NB4 (cell line): ENCODE measurements at places on chromosomes 3 and 15.

- no peak for DNase-seq
These were observed 158.6 kb downstream of the CNTN6 start for GRCh38 chr3:1251282-1252060.

GRCh38 chr15:61671736-61672135 is 388.5 kb downstream of the VPS13C start:
- DNase-seq: no peak

GRCh38 chr3:117358717-117359314 is 649.2 kb downstream of the TUSC7 start:
- no peak for DNase-seq

GRCh38 chr3:149371001-149371722 is 6.3 kb downstream of the TM4SF1 start:
- peak; percentile 32 for DNase-seq

DNA sequence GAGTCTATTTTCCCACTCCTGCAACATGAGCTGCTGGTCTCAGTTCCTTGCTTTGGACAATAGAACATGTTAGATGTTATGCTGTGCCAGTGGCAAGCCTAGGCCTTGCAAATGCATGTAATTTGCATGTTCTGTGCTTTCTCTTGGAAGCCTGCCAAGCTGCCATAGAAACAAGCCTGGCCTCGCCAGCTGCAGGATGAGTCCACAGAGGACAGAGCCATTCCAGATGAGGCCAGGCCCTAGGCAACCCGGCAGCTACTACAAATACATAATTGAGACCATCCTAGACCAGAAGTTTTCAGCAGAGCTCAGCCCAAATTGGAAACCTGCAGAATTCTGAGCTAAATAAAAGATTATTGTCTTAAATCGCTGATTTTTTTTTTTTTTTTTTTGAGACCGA is 39.6 kb downstream of the TRIM69 start:
- DNase-seq: no peak

GRCh38 chr15:66254951-66255676 is 1.6 kb upstream of the MEGF11 start:
- DNase-seq: no peak

DNA sequence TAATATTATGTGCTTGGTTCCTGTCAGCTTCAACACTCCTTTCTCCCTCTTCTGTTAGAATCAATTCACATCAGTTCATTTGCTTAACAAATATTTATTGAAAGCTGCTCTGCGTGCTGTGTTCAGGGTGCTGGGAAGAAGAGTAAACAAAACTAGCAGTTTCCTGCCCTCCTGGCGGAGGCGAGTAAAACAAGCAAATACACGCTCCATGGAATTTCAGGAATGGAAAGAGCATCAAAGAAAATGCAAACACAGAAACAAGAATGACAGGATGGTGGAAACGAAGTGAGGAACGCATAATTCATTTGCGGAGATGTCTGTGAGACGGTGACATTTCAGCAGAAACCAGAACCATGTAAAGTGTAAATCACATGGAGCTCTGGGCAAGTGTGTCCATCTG is 49.4 kb upstream of the SPTSSB start:
- no peak for DNase-seq

- no peak for DNase-seq
These were observed 1.2 kb upstream of the FAM81A start for GRCh38 chr15:59436774-59437141.

- peak; percentile 63 for DNase-seq
These were observed 93.2 kb upstream of the RNF7 start for GRCh38 chr3:141644931-141645330.

- DNase-seq: peak; percentile 75
These were observed 30.4 kb upstream of the ALDH1A3 start for GRCh38 chr15:100849021-100849854.

DNA sequence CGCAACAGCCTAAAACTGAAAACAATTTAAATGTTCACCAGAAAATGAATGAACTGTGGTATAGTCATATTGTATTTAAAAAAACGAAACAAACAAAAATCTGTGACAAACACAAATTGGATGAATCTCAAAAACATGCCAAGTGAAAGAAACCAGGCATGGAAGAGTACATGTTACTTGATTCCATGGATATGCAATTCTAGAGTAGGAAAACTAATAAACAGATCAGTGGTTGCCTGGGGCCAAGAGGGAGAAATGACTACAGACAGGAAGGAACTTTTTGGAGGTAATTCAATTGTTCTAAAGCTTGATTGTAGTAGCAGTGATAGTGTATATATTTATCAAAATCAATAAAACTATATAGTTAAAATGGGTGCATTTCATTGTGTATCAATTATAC is 16.8 kb downstream of the UBE3A start:
- no peak for DNase-seq

- DNase-seq: no peak
These were observed 76.3 kb upstream of the FRMD4B start for GRCh38 chr3:69462022-69462825.

- peak; percentile 20 for DNase-seq
These were observed 19.1 kb upstream of the FSIP1 start for GRCh38 chr15:39801641-39802309.

DNA sequence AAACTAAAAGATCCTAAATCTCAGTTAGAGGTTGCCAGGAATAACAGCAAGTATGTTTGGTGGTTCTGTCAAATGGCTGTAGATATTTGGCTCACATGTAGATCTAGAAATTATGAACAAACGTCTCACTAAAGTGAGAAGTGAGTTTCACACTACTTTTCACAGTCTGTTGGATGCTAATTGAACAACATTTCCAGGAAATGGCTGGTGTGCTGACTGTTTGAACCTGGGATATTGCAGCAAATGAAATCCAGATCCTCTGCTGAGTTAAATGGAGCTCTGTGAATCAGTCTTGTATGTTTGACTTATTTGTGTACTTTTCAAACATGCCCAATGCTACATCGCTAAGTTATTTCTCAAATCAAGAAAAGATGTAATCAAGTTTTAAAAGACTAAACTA is 21.3 kb upstream of the RSL24D1 start:
- DNase-seq: no peak

DNA sequence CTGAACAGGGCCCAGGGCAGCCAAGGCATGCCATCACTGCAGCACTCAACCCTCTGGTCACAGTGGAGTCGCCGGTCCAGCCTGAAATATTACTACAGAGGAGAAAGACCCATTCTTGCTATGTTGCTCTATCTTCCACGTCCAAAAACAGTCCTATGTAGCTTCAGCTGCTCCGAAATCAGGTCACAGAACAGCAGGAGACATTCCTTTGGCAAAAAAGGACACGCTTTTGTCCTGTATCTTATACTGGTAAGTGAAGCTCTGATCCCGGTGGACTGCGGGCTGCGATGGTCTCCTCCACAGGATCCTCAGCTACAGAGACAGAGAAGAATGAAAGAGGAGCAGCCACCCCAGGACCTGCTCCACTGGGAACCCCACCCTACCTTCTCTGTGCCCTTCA is 17.6 kb downstream of the ELP6 start:
- DNase-seq: no peak

DNA sequence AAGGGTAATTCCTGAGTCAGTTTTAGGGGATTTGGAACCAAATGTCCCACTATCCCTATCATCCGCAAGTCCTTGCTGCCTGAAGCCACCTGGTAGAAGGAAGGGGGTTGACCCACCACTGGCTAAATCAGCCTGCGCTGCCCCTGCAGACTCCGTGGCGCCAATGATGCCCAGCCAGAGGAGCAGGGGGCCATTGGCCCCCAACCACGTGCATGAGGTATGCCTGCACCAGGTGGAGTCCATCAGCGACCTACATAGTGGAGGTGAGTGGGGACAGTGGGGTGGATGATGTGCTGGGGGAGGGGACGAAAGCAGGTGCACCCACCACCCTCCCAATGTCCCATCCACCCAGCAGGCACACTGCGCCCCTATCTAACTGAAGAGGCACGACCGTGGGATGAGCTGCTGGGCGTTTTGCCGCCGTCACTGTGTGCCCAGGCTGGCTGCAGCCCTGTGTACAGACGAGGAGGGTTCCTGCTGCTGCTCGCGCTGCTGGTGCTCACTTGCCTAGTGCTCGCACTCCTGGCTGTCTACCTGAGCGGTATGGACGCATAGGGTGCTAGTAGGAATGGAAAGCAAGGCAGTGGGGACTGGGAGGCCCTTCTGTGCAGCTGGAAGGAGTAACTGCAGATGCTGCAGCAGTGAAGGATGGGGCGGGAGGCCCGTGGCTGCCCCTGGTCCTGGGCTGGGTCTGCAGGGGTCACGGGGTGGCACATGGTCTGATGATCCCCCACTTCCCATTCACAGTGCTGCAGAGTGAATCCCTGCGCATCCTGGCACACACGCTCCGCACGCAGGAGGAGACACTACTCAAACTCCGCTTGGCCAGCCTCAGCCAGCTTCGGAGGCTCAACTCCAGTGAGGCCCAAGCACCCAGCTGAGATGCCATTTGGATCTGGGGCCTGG is 5.7 kb downstream of the IFRD2 start:
- no peak for DNase-seq

DNA sequence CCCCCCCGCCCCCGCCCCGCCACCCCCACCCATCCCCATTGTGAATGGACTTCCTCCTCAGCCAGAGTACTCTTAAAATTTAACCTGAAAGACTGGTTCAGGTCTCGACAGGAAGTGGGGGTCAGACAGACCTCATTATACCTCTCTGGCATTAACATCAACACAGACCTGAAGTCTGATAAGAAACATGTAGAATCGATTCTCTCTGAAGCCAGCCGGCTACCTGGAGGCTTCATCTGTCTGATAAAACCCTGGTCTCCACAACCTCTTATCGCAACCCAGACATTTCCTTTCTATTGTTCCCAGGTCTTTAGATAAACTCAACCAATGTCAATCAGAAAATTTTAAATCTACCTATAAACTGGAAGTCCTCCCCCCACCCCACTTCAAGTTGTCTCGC is 42.6 kb downstream of the SLCO2A1 start:
- no peak for DNase-seq

DNA sequence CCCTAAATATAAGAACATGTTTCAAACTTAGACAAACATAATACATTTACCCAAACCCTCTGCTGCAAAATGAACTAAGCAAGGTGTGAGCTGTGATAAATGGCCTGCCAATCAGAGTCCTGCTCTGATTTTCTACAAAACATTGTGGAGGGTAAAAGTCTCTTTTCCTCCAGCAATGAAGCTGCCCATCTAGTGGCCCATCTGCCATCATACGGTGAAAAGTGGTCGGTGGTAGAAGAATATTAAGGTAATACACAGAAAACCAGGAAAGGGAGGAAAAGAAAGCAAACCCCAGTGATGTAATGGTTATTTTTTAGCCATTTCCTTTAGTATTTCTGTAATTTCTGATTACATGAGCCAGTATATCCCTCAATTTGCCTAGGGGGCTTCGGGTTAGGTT is 838.1 kb downstream of the TBL1XR1 start:
- no peak for DNase-seq

GRCh38 chr3:44106756-44107155 is 134.9 kb upstream of the TOPAZ1 start:
- no peak for DNase-seq

- DNase-seq: no peak
These were observed 326.0 kb upstream of the ONECUT1 start for GRCh38 chr15:53116169-53116568.

- peak; percentile 68 for DNase-seq
These were observed 66.1 kb upstream of the PRICKLE2 start for GRCh38 chr3:64291345-64291744.

DNA sequence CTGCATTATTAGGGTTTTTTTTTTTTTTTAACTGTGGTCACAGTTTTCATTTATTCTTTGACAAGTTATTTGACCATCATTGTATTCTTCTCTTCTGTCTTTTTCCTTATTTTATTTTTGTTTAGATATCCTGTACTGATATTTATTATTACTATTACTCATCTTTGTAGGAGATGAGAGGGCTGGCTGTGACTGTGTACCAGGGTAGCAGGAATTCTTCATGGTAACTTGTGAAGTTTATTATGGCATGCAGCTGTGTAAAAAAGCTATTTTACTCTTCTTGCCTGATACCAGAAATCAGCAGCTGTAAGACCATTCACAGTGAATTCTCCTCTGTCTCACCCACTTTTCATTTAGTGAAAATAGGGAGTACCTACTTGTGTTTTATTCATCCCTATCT is 44.5 kb downstream of the ATP6V1A start:
- DNase-seq: no peak

DNA sequence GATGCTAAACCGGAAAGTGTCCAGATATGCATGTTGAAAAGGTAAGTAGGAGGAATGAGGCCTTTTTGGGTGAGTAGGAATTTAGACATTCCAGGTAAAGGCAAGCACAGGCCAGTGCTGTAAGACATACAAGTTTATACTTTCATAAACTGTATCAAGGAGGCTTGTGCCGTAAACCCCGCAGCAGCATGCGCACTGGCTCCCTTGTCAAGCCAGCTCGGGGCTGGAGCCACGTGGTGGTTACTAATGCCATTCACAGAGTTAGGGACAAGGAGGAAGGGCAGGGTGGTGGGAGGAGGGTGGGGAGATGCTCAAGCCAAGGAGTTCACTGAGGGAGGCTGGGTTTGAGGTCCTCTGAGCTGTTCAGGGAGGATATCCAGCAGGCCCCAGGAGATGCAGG is 35.8 kb downstream of the PLD1 start:
- DNase-seq: no peak

DNA sequence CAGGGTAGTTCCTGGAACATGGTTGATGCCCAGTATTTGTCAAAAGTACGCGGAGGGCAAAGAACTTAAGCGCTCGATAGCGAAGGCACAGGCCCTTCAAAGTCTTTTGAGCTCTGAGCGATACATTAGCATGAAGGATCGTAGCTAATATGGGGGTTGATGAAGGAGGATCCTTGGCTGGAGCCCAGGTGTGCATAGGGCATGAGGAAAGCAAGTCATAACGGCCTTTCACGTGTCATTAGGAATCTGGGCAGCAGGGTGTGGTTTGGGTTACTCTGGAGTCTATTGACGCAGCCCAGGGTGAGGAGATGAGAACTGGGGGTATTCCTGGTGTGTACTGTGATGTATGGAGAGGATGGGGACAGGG is 31.7 kb downstream of the SPINK8 start:
- DNase-seq: peak; percentile 34

- no peak for DNase-seq
These were observed 50.1 kb upstream of the UBE2E2 start for GRCh38 chr3:23152989-23153388.

GRCh38 chr3:190996181-190996775 is 133.8 kb upstream of the GMNC start:
- DNase-seq: no peak

- DNase-seq: no peak
These were observed 39.3 kb downstream of the DLG1 start for GRCh38 chr3:197259096-197259495.
